ENCODE measurements at places on chromosomes 2 and 18.
A peak's percentile ranks its signal among the peaks of the same experiment; 100 is the strongest.

DNA sequence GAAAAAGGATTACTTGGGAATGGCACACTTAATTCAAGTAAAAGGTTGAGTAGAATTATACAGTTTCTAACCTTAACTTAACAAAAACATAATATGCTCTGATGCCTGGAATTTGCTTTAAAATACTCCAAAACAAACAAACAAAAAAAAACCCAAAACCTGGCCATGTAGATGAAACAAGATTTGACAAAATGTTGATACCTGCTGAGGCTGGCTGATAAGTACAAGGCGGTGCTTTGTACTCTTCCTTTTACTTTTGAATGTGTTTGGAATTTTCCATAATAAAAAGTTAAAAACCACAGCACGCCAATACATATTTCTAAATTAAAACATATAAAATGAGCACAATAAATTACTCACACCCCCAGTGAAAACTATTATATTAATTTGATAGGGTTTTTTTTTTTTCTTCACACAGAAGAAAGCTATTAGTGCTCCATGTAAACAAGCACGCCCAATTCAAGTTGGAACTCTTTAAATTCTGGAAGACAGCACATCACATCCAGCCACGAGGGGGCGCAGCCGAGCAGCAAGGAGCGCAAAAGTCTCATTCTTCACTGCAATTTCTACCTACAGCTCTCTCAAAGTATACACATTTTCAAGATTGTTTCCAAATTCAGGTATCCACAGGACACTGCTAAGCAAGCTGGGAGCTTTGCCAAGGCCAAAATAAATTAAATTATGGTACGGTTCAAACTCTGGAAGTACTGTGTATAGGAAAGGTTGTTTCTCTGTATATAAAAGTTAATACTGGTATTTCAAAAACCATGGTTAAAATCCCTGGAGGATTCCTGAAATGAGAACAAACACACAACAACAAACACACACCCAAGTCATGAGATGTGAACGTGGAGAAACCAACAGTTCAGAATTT lies 7.5 kb downstream of the SERTAD2 start:
- DNase-seq: peak; percentile 92

GRCh38 chr2:236636714-236637470 lies 67.3 kb downstream of the ACKR3 start:
- DNase-seq: no peak

- no peak for DNase-seq
Observed at GRCh38 chr18:78812067-78812466, 167.6 kb upstream of the SALL3 start.

- no peak for DNase-seq
Observed at GRCh38 chr2:43407935-43408334, 181.5 kb upstream of the ZFP36L2 start.

All from midbrain (tissue), 1 donor.